Left ventricle myocardium superior (tissue), 1 donor: ENCODE measurements at places on chromosomes 2 and 18. TPM values are rescaled to one million over a fixed set of nuclear protein-coding genes. Genes with fewer than 3 reads are reported as not detected.
A peak's percentile ranks its signal among the peaks of the same experiment; 100 is the strongest.

The RGPD3 gene
- not detected for total RNA-seq

- no peak for DNase-seq
These were observed 1118.8 kb upstream of the ZEB2 start for GRCh38 chr2:145638675-145639074.

DNA sequence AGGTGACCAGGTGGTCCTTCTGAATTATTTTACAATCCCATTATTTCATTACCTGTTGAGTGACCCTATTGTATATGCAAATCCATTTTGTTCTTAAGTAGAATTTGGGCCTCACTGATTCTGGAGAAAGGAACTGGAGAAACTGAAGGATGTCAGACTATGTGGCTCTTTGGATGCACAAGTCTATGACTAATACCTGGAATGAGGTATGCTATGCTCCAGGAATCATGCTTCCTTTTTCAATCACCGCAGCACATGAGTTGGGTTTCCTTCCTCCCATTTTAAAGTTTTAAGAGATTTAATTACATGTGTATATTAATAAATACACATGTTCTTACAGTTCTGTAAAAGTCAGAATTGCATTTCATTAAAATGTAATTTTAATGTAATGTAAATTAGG is 253.9 kb upstream of the VWC2L start:
- DNase-seq = no peak

DNA sequence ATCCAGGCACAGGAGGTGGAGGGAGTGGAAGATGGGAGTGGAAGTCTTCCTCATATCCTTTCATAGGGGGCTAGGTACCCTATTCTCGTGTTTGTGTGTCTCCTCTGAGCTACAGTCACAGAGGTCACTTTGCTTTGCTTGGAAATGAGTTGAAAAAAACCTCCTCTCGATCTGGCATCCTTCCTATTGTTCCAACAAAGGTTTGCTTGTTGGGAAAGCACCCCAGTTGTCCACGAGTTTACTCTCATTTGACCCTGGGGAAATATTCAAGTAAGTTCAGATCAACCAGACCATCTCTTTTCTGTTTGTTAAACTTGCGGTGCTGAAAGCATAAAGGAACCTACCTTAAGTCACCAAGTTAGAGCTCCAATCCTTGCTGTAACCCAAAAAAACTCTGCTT is 59.3 kb downstream of the ARHGEF33 start:
- DNase-seq = no peak

GRCh38 chr2:11408959-11409571 is 56.9 kb downstream of the E2F6 start:
- DNase-seq = no peak

- DNase-seq = no peak
These were observed 317.0 kb downstream of the GALR1 start for GRCh38 chr18:77566604-77567003.

DNA sequence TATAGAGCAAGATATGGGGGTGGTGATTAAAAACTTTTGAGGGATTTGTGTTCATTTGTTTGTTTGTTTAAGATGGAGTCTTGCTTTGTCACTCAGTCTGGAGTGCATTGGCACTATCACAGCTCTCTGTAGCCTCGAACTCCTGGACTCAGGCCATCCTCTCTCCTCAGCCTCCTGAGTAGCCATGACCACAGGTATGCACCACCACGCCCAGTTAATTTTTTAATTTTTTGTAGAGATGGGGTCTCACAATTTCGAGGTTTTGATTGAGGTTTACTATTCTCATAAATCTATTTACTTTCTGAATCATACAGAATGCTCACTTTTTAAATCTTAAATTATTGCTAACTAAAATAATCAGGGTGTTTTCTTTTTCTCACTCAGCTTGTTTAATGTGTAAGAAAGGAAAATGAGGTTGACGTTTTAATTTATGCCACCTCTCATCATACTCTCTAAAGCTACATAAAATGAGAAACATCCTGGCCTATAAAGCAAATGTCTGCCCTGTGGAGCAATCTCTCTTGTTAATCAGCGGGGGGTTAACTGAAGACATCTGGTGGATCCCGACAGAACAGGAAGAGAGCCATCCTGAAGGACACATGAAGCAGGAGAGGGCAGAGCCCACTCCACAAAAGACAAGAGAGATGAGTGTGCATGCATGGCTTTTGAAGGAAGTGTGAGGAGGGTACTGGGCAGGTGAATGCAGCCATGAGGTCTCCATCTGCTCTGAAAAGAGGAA is 589.1 kb upstream of the SLC8A1 start:
- DNase-seq = no peak

DNA sequence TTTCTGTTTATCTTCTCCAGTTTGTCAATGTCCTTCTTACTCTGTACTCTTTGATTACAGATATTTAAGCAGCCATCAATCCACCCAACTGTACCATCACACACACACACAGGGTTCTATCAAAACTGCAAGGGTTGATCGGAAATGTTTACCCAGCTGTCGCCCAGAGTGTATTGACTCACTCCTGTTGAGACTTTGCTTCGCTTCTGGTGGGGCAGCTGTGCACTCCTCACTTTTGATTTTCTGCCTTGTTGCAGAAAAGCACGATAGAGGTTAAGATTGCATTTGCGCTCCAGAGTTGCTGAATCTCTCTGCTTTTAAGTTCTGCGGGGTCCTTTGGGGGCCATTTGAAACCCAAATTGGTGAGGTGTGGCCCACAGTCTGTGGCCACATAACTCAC is 216.2 kb downstream of the SETBP1 start:
- DNase-seq = no peak

- no peak for DNase-seq
These were observed 27.5 kb downstream of the COA5 start for GRCh38 chr2:98580656-98581284.

The ITPRIPL1 gene
- total RNA-seq = 1.3 TPM

- peak; percentile 54 for DNase-seq
These were observed 154.7 kb upstream of the HS6ST1 start for GRCh38 chr2:128473175-128474035.

The TTC39C gene
- total RNA-seq = 4.1 TPM

The C2orf66 gene
- not detected for total RNA-seq

DNA sequence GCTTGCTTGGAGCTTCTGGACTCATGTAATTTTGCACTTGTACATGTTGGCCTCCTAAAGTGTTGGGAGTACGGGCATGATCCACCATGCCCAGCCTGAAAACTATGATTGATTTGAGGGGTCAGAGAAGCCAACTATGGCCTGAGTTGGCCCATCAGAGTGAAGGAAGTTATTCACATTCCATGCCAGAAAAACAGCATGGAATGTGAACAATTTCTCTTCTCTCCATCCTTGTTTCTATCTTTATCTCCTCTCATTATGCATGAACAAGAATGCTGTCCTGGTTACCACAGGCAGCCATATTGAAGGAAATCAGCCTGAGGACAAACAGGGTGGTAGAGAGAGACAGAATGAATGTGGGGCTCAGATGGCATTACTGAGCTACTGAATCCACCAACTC is 3.5 kb upstream of the CD226 start:
- DNase-seq = no peak

- peak; percentile 49 for DNase-seq
These were observed 154.5 kb upstream of the RASGRP3 start for GRCh38 chr2:33321876-33322483.
